CD4-positive, alpha-beta T cell treated with Interleukin-17A for 4 hours (primary cell): ENCODE measurements at places on chromosomes 2 and 18.
A peak's percentile ranks its signal among the peaks of the same experiment; 100 is the strongest.

GRCh38 chr2:74102516-74102915, 45.2 kb downstream of the BOLA3 start:
- no peak for DNase-seq

- DNase-seq, result no peak
Observed at GRCh38 chr2:132871831-132872230, 201.8 kb upstream of the LYPD1 start.

DNA sequence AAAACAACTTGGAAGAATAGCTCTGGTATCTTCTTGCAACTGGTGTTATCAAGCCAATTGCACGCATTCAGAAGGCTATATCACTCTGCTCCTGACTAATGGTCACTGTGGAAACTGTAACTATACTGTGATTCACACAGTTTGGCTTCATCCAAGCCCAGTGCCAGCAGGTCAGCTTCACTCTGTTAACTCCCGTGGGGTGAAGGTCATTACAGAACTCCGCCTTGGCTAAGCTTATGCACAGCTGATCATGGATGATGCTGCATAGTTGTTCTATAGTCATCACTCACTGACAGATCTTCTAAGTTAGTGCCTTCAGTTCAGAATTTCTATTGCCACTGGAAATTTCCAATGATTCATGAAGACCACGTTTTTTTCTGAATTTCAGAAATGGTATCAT, 497.2 kb upstream of the NETO1 start:
- DNase-seq, result no peak

GRCh38 chr18:36191286-36191685, 4.0 kb downstream of the MOCOS start:
- DNase-seq, result no peak

- DNase-seq, result no peak
Observed at GRCh38 chr2:109105113-109105512, 23.9 kb upstream of the SH3RF3 start.

DNA sequence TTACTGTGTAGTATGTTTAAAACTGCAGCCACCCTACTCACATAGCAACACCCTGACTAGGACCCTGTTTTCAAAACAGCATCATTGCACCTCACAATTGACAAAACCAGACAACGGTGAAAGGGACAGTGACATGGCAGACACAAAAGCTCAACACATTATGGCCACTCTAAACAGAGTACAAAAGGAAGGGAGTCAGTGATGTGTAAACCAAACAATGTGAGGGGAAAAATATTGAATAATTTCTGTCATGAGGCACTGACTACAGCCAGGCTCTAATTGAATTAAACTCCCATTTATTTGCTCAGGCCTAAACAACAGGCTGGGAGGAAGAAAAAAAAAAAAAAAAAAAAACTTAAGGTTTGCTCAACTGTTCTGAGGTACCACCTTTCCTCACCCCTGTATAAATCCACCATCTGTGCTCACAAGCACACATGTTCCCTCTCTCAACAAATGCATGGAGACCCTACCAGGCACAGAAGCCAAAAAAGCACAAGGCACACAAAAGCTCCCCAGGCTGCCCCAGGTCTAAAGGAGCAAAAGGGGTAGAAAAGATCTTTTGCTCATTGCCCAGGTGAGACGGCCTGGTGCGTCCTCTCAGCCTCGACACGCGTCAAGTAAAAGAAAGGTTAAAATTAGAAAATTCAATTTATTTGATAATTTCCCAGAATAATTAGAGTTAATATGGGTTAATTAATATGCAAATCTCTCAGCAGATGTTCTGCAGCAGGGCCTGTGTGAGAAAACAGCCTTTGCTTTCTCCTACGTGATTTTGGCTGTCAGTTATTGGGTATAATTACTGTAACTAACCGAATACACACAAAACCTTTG, 80.9 kb downstream of the ZEB2 start:
- DNase-seq, result no peak

GRCh38 chr2:162458240-162458639, 114.3 kb downstream of the GCA start:
- no peak for DNase-seq

DNA sequence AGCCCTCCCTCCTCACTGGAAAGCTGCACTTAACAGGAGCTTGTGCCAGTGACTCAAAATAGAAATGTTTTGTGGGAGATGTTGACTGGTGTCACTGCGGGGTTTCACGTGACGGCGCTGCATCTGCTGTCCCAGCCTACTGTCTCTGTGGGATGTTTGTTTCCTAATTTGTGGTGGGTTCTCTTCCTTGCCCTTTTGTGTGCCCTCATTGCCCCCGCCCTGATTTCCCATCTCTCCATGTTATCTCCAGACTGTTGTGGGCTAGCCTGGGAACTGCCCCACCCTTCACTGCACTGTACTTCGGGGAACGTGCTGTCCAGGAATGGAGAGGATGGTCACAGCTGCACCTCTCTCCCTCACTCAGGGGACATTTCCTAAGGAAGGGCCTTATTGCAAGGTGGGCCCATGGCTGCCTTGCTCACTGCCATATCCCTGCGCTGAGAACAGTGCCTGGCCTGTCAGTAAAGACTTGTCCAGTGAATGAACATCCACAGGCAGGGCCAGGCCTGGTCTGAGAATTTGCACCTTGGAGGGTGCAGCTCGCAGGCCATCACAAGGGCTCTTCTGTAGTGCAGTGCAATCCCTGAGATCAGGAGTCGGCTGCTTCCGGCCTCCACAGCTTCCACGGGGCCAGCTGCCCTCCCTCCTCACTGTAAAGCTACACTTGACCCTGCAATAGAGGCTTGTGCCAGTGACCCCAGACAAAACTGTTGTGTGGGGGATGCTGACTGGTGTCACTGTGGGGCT, 18.1 kb downstream of the ZAP70 start:
- DNase-seq, result no peak

DNA sequence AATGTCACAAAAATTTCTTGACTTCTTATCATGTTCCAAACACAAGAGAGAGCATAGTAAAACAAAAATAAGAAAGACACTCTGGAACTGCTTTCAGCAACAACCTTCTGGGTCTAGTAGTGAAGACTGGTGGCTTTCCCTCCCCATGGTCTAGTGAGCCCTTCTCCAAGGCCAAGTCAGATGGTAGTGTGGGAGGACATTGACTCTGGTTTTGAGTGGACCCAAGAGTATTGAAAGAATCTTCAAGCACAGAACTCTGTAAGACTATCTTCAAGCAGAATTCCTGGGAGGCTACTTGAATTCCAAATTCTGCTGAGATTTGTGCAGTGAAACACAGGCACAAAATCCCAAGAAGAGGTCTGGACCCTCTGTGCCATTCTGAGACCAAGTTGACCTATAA, 21.1 kb downstream of the ANTXR1 start:
- DNase-seq, result no peak

DNA sequence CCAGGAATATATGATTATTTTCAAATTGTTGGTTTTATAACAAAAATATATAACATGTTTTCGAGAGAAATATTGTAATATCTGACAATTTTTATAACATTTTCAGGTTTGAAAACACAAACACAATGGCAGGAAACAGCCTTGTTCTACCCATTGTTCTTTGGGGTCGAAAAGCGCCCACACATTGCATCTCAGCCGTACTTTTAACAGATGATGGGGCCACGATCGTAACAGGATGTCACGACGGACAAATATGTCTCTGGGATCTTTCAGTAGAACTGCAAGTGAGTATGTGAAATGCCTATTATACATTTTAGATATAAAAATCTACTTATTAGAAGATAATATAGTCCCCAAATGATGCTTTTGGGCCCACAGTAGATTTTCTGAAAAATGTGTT, 21.2 kb downstream of the WDR7 start:
- DNase-seq, result no peak

DNA sequence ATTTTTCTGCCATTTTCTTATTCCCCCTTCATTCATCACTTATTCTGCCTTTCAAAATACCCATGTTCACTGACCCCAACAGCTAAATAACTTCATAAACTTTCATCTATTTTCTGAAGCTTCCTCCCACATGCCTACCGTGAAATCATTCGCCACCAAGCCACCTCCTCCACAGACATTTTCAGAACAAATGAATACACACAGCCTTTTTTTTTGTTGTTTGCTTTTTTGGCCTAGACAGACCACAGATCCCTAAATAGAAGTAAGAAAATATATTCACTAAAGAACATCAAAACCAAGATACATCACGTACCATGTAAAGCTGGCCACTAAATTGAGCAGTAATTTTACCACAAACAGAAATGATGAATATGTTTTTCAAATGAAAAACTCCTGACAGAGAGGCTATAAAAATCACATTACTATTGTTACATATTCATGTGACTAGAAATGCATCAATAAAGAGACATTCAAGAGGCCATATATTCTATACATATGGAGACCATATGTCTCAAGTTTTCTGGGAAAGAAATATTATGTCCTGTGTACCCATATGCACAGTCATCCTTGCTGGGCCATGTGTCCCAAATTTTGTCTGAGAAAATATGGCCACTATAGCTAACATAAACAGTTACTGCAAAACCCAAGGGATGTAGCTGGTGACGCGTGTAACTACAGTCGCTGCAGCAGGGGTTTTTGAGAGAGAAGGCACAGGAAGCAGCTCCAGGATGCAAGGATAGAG, 200.3 kb downstream of the FBXO15 start:
- no peak for DNase-seq

- no peak for DNase-seq
Observed at GRCh38 chr2:23574919-23575654, 190.1 kb downstream of the KLHL29 start.

- DNase-seq, result peak; percentile 14
Observed at GRCh38 chr2:143525402-143525860, 396.2 kb downstream of the ARHGAP15 start.

GRCh38 chr2:8202132-8202531, 479.7 kb upstream of the ID2 start:
- no peak for DNase-seq

- DNase-seq, result no peak
Observed at GRCh38 chr2:28339516-28340175, 53.0 kb upstream of the FOSL2 start.

GRCh38 chr18:43596105-43596712, 318.9 kb upstream of the SYT4 start:
- no peak for DNase-seq

DNA sequence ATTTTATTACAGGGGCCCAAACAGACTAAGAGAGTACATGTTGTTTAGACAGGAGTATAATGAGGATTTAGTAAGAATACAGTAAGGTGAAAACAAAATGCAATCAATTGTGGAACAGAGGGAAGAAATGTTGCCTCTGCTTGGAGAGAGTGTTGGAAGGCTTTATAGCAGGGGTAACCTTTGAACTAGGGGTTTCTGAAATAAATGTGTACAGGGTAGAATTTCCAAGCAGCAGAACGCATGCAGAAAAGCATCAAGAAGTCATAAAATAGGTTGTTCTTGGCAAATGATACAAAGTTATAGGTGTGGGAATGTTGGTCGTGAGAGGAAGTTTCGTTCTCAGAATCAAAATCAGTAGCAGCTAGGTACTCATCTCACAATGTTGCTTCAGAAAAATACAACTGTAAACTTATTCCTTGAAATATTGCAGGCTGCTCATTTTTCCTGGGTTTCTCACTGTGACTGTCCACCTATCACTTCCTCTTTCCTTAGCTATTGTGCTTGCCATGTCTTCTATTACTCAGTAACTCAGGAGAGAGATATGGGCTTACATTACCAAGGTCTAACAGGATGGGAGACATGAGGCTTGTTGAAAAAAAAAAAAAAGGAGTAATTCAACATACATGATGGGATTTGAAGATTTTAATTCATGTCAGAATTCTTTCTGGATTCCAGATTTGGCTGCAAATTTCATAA, 17.1 kb upstream of the HNMT start:
- no peak for DNase-seq

- DNase-seq, result no peak
Observed at GRCh38 chr2:38835990-38836389, 39.7 kb downstream of the DHX57 start.

GRCh38 chr2:100260712-100261620, 61.3 kb downstream of the LONRF2 start:
- DNase-seq, result no peak

DNA sequence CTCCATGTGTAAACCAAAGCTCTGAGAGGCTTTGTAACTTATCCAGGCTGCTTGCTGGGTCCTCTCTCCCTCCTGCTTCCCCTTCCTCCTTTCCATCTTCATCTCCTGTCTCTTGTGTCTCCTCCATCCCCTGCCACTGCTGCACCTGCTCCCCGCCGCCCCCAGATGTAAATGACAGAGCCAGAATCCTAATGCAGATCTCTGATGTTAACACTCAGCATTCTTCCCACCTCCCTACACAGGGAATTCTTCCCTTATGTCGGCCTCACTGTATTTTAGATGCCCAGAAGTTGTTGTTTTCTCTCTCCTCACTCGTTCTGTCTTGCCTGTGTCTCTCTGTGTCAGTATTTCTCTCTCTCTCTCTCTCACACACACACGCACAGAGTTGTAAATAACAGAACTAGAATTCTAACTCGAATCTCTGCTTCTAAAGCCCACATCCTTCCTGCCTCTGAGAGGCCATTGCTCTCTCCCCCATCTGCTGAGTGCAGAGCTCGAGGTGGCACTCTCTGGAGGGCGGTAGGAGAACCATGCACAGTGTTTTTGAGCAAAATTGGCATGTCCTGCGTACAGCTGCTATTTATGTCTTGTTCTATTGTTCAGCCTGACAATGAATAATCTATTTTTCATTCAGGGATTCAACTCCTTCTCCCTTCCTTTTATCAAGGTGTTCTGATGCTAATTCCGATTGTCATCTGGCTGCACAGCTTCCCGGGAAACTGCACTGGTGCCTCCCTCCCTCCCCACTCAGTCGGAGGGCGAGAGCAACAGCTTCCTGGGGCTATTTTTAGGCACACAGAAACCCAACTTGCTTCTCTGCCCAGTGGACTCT, 219.9 kb downstream of the SH3RF3 start:
- DNase-seq, result peak; percentile 68

DNA sequence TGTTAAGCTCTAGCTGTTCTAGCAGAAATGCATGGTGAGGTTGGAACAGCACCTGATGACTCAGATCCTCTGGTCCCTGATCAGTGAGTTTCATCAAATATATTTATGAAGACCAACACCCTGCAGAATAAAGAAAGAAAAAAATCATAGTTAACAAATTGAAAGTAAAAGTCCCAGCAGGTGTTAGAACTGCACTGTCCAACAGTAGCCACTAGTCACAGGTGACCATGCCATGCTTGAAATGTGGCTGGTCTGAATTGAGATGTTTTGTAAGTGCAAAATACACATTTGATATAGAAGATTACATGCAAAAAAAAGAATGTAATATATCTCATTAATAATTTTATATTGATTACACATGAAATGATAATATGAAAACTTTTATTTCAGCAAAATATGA, 1010.7 kb upstream of the ZEB2 start:
- DNase-seq, result no peak

DNA sequence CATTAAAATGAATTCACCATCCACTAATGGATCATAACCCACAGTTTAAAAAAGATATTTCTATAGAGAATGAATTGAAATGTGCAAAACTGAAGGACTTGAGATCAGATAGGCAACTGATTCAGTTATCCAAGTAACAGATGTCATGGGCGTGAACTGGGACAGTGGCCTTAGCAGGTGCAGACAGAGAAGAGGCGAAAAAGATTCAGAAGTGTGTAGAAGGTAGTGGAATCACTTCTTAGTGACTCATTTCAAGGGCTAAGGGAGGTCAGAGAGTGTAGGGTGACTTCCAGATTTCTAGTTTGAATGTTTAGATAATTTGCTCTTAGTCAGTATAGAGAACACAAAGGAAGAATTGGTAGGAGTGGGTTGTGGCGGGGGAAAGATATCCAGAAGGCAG, 79.7 kb downstream of the EHBP1 start:
- DNase-seq, result no peak

- no peak for DNase-seq
Observed at GRCh38 chr18:1392046-1392445, 487.4 kb downstream of the ADCYAP1 start.
